ENCODE measurements at places on chromosomes 11 and 22. TPM values are rescaled to one million over a fixed set of nuclear protein-coding genes. Genes with fewer than 3 reads are reported as not detected.
A peak's percentile ranks its signal among the peaks of the same experiment; 100 is the strongest.

NFAM1 gene
- 0.42 TPM for polyA plus RNA-seq

HEPHL1 gene
- polyA plus RNA-seq: not detected

DNA sequence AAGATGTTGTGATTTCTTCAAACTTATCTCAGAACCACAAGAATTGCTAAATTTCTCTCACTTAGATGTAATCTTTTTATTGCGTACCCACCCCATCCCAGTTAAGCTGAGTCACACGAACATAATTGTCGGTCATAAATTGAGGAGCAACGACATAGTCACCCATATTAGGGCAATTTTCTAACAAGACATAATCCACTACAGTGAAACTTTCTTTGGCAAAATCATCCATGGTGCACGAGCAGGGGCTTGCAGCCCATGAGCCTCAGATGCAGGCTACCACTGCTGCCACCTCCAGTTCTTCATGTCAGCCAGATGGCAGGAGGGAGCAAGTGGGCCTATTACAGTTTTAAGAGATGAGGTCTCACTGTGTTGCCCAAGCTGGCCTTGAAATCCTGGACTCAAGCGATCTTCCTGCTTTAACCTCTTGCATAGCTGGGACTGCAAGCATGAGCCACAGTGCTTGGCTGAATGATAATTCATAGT is 70.3 kb upstream of the GRK2 start:
- no peak for DNase-seq

DNA sequence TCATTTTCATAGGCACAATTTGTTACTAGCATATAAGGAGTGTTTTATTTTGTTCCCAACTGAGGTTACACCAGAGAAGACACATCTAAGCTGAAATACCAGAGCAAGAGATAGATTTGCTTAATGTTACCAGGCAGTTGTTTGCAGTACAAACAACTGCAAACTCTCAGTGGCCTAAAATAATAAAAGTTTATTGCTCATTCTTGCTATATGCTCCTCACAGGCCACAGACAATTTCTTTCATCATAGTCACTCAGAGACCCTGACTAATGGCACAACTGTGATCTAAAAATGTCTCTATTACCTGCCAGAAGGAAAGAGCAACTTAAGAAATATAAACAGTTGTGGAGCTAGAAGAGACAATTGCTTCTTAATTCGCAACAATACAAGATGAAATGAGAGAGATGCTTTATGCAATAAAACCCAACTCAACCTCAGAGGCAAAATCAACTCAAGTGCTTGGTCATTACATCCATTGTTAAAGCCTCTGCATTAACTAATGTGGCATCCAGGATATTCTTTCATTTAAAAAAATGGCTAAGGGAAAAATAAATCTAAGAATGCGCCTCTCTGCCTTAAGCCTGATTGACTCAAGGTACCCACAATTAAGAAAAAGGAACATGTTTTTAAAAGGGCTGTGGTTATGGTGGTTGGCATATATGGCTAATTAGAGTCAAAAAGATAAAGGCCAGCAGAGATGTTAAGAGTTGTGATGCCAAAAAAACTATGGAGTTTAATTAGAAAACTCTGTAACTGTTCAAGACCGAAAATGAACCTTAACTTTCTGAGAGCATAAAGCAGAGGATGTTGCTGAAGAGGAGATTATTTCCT is 103.7 kb downstream of the CD44 start:
- DNase-seq: no peak

GRCh38 chr11:125401746-125402145 is 94.3 kb downstream of the FEZ1 start:
- DNase-seq: peak; percentile 40

- DNase-seq: no peak
These were observed 257.4 kb upstream of the DDI1 start for GRCh38 chr11:103779054-103779453.

DNA sequence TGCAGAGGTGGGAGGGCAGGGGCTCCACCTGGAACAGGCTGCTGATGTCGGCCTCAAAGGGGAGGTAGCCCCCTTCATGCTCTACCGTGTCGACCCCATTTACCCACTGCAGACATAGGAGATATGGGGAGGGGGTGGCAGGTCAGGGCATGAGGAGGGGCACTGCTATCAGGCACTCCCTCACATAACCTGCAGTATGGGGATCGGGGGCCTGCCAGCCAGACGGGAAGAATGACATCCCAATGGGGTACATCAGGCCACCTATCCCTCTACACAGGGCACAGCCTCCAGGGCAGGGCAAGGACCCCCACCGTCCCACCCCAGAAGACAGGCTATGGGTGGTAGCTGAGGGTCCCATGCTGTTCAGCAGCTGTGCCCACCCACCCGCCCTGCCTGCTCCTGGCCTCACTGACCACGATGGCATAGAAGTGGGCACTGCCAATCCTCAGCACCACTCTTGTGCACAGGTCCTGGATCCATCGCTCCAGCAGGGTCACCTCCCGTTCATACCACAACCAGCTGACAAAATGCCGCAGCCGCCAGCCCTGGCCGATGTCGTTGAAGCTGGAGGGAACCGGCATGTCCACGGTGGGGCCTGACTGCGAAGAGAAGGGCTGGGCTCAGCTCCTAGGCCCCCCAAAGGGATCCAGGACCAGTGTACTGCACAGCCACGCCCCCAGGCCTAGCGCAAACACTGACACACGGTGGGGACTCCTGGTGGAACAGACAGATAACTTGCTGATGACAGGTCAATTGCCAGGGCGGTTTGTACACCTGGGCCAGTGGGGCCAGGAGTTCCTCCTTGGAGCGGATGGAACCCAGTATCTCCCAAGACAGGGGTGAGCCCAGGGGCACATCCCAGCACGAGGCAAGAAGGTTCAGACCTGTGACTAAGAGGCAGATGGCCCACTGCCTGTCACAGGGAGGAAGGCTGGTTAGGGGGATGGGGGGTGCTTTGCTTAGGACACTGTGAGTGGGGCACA is 24.1 kb downstream of the RGL4 start:
- DNase-seq: no peak
